ENCODE measurements at places on chromosomes 7 and 10.

DNA sequence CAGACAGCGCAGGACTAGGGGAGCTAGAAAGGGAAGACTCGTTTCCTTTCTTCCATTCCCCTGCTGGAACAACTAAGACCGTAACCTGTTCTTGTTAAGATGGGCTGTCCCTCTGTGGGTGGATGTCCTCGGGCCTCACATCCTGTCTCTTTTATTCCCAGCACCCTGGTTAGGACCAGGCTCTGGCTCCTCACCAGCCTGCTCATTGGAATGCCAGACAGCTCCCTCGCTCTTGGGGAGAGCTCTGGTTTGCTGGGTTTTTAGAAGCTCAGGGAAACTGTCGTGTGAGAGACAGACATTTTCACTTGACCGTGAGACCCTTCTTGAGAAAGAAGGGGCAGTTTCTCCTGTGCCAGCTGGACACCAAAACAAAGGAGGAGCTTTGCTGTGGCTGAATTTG, 58.1 kb upstream of the HABP2 start:
- no peak for DNase-seq

DNA sequence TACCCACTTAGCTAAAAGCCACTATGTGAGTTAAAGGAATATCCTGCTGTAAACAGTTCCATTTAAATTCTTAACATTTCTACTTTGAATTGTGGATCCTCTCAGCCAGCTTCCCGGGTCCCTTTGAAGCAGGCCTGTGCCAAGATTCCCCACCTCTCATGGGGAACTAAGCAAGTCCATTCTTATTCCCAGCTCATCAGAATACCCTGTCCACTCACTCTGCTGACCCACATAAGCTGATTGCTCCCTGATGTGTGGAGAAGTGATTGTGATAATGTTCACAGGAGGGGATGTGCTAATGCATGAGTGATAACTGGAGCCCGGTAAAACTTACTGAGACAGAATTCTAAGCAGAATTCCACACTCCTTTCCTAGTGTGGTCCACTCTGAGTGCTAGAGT, 709.7 kb downstream of the CNTNAP2 start:
- no peak for DNase-seq

DNA sequence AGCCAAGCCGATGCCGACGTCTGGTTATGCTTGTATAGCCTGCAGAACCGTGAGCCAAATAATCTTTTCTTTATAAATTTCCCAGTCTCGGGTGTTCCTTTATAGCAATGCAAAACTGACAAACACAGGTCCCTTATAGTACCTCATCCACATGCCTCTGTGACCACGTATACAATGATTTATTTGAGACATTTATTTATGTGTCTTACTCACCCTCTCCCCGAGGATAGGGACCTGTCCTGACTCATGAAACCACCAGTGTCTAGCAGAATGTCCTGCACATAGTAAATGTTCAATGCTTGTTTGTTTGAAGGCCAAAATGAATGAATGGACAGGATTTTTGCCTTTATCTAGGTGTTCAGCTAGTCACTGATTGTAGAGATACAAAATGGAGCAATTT, 147.9 kb upstream of the FZD8 start:
- no peak for DNase-seq

GRCh38 chr10:96924861-96925260, 92.8 kb downstream of the LCOR start:
- DNase-seq, result no peak

DNA sequence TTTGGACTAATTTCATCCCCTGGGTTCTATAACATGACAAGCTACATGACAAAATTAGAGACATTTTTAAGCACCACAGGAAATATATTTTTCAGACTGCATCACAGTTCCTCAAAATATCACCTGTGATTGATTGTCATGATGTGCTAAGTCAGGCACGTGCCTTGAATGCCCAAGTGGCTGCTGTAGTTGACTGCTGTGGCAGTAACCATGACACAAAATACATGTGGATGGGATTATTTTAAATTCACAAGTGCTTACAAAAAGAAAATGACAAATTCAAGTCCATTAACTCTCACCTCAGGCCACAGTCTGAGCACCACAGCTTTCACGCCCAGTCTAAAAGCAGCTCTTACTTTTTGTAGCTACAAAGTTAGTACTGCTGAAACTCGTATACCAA, 45.5 kb downstream of the TNPO3 start:
- DNase-seq, result no peak

Measured in activated naive CD4-positive, alpha-beta T cell (primary cell).